ENCODE measurements at places on chromosomes 7 and 10. TPM values are rescaled to one million over a fixed set of nuclear protein-coding genes. Genes with fewer than 3 reads are reported as not detected.

- DNase-seq, result no peak
Measured at GRCh38 chr10:114301177-114301576, 62.1 kb downstream of the VWA2 start.

- DNase-seq, result no peak
Measured at GRCh38 chr10:104142081-104142480, 20.1 kb downstream of the SFR1 start.

- DNase-seq, result no peak
Measured at GRCh38 chr7:51307651-51308210, 8.9 kb downstream of the COBL start.

DNA sequence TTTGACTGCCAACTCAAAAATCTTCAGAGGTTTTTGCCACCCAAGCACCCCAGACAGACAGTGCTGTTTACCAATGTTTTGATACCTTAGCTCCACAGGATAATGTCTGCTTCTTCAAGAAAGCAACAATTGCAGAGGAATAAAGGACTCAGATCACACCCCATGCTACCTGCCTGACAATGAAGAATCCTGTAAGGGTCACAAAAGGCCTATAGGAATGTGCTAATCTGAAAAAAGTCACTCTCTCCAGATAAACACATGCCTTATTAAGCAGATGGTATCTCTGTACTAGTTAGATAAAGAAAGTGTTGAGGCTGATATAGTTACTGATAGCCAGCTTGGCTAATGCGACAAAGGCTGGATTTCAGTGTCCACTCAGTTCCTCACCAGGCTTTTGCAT, 1076.7 kb upstream of the SORCS1 start:
- DNase-seq, result no peak

GRCh38 chr7:102252366-102252982, 34.2 kb upstream of the SH2B2 start:
- no peak for DNase-seq

GRCh38 chr7:90607196-90607595, 11.1 kb downstream of the CDK14 start:
- no peak for DNase-seq

DNA sequence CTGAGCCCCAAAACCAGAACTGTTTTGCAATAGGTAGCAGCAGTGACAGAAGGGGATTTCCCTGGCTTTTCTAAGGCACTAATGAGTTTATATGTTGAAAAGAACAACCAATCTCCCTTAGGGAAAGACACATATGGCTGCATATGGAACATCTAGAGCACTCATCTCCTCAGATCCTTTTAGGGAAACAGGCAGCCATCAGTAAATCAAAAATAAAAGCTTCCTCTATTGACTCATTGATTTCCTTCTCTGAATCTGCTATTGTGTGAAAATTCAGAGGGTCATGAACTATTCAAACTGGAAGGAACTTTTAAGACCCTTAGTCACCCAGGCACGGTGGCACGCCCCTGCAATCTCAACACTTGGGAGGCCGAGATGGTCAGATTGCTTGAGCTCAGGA, 110.9 kb upstream of the NANOS1 start:
- no peak for DNase-seq

DNA sequence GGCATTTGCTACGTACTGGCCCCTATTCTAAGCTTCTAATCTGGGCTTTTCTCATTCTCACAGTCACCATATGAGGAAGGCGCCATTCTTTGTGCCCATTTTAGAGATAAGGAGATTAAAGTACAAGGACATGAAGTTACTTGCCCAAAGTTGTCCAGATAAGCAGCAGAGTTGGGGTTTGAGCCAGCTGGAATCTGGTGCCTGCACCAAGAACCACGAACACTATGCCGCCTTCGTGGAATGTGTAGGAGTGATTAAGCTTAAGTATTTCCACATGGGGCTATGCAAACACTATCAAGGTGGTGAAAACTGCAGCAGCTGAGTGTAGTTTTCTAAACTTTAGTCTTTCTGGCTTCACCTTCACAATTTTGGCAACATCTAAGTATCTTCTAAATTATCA, 342.7 kb upstream of the ETV1 start:
- DNase-seq, result no peak

GRCh38 chr10:77580482-77580881, 57.1 kb downstream of the KCNMA1 start:
- no peak for DNase-seq

DNA sequence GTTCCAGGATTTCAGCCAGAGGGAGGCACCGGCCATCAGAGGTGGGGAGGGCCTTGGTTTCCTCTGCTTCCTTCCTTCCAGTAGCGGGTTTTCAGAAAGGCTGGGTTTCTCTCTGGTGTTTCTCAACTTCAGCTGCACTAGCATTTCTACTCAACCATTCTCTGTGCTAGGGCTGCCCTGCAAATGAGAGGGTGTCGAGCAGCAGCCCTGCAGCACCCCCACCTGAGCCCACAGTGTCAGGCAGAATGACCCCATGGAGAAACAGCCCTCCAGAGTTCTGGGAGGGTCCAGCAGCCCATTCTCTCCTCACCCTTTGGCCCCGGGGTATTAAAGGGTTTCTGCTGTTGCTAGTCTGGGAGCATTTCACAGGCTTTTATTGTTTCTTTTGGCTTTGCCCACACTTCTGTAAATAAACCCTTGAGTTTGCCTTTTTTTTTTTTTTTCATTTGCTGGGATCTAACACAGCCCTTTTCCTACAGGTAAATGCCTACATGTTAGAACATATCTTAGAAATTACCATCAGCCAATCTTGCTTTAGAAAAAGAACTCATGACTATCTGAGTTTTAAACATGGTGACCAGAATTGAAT, 151.5 kb upstream of the VIPR2 start:
- no peak for DNase-seq

DNA sequence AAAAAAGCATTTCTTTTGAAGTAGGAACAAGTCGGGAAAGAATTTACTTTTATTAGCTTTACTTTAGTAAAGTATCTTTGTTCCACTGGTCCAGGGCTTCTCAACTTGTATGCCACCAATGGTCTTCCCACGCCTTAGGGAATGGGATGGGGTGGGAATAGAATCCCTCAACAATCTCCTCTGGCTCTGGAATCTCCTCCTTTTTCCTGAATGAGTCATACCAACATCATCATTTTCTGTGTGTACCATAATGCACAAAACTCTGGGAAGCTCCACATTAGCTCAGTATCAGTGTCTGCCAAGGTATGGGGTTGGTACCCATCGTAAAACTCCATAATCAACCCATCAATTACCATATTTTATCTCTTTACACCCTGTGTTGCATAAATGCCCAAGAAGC, 159.4 kb upstream of the BMPER start:
- DNase-seq, result no peak

DNA sequence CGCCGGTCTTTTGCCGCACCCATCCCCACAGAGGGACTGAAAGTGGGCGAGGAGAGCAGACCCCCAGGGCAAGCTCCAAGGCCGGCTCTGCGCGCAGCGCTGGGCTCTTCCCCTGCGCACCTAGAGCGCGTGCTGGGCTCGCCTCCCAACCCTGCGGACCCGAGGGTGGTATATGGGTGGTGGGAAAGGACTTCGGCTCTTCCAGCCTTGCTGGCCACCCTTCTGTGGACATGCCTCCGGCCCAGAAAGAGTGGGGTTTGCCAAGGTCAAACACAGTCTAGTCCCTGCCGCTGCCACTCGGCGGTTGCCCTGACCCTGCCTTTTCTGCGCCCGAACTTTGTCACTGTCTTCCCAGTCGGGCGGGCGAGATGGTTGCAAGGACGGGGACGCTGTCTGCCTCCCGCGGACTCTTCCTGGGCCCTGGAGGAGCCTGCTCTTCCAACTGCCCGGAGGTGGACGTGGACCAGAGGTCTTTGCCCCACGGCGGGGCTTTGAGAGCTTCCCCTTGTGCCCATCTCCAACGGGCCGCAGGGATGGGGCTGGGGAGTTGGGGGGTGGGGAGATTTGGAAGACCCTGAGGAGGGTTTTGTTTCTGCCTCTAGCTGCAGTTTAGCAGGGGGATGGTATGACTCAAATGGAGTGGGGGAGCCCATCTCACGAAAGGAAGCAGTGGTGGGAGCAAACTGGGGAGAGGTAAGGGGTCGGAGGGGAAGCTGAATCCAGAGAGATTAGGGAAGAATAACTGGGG, 1.5 kb downstream of the ADCY1 start:
- DNase-seq, result no peak

Gene GDF2
- total RNA-seq, result not detected

Gene ZCWPW1
- total RNA-seq, result 2.8 TPM

Gene NYAP1
- 18.2 TPM for total RNA-seq

Gene HOXA13
- not detected for total RNA-seq

All from cerebellum (tissue), 4 donors.